Stimulated activated CD4-positive, alpha-beta T cell treated with anti-CD3 and anti-CD28 coated beads, TNF-alpha, amount 100 ng/mL, for 24 hours (primary cell): ENCODE measurements at places on chromosomes 7 and 10.
A peak's percentile ranks its signal among the peaks of the same experiment; 100 is the strongest.

- no peak for DNase-seq
Observed at GRCh38 chr7:147805996-147806576, 784.5 kb upstream of the C7orf33 start.

- no peak for DNase-seq
Observed at GRCh38 chr10:52756295-52756694, 16.3 kb downstream of the MBL2 start.

- DNase-seq: no peak
Observed at GRCh38 chr7:29202651-29203069, 8.1 kb downstream of the CHN2 start.

DNA sequence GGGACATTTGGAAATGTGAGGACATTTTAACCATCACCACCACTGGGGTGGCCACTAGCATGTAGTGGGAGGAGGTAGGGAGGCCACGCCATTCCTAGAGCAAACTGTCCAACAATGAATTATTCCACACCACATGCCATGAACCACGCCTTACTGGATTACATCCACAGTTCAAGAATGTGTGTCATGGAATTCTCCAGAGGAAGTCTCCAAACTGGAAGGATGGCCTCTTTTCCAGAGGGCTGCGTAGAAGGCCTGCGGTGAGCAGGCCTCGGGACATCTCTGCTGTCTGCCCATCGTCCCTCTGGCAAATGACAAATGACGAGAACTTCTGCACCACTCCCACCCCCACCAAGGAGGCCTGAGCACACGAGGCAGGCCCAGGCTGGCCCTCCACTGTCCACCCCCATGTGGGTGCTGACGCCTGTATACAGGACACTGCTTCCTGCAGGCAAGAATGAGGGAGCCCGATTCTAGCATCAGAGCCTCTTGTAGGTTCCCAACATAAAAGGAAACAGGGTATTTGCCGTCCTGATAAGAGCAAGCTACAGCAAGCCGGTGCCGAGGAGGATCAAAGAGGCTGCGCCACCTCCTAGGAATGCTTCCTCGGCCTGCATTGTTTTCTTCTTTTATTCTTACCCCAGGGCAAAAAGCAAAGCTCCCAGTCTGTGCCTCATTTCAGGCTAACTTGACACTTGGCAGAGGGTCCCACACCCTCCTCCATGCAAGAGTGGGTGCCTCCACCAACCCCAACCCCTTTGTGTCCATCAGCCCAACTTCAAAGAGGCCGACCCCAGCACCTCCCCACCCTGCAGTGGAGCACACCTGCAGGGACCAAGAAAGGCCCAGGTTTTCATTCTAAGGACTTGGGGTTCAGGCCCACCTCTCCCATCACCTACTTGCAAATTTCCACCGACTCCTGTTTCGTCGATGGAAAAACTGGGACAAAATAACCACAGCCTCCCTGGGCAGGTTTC, 23.9 kb downstream of the TNS3 start:
- DNase-seq: no peak

DNA sequence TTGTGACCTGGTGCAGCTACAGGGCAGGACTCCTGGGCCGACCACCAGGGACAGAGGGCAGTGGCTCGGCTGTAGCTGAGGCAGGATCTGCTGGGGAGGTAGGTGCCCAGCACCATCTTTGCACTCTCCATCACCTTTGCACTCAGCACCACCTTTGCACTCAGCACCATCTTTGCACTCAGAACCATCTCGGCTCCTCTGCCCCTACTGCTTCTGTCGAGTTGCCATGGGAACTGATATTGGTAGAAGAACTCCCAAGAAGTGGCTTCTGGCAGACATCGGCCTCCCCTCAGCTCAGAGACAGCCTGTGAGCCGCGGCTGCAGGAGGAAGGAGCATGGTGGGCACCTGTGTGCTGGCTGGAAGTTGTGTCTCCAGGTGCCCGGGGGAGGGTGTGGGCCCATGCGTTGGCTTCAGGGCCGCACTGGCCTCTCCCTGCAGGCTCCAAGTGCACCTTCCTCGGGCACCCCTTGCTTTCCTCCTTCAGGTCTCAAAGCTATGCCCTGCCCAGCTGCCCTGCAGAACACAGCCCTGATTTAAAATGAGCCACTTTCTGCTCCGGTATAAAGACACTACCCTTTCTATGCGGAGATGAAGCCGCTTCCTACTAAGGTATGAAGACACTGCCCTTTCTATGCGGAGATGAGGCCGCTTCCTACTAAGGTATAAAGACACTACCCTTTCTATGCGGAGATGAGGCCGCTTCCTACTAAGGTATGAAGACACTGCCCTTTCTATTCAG, 514.5 kb downstream of the PTPRN2 start:
- DNase-seq: no peak

DNA sequence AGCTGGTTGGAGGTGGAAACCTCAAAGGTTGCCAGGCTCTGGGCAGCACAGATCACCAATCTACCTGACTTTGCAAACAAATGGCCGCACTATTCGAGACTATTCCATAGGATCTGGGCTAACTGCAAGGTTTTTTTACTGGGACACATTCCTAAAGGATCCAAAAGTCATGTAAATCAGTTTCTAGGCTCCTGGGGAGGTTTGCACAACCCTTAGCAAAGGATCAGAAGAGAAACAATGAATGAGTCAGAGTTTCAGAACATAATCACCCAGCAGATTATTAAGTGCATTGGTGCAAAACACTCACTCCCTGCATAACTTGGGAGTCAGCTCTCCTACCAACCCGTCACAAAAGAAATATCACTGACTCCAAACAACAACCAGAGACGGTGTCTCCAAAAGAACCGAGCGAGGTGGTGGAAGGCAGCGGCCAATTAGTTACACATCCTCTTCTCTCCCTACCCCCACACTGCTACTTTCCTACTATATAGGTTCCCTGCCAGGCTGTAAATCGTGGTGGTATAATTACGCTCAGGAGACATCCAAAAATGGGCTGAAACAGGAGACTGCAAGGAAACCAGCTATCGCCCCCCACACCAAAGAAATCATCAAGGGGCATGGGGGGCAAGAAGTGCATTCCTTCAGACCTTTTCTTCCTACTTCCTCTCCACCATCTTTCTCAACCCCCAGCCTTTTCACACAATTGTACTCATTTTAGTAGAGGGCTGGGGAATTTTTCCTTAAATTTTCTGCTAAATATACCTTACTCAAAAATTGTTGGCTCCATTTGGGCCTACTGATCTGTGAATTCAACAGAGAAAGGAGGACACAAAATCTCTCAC, 3.2 kb downstream of the UBE2H start:
- DNase-seq: peak; percentile 1

- DNase-seq: no peak
Observed at GRCh38 chr7:104509874-104510273, 181.5 kb downstream of the LHFPL3 start.

- DNase-seq: no peak
Observed at GRCh38 chr10:122140941-122141623, 130.0 kb upstream of the BTBD16 start.

- DNase-seq: no peak
Observed at GRCh38 chr10:60203993-60204618, 185.6 kb downstream of the ANK3 start.

DNA sequence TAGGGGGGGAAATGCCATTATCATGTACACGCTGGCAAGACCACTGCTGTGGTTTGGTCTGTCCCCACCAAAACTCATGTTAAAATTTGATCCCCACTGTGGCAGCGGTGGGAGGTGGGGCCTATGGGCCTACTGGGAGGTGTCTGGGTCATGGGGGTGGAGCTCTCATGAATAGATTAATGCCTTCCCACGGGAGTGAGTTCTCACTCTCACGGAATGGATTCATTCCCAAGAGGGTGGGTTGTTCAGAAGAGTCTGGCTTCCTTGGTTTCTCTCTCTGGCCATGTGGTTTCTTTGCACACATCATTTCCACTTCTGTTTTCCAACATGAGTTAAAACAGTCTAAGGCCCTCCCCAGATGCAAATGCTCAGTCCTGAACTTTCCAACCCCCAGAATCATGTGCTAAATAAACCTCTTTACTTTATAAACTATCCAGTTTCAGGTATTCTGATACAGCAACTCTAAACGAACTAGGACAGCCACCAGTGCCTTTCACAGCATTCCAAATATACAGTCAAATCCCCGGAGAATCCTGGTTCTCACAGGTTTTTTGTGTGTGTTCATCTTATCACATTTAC, 44.3 kb downstream of the SMURF1 start:
- DNase-seq: no peak

DNA sequence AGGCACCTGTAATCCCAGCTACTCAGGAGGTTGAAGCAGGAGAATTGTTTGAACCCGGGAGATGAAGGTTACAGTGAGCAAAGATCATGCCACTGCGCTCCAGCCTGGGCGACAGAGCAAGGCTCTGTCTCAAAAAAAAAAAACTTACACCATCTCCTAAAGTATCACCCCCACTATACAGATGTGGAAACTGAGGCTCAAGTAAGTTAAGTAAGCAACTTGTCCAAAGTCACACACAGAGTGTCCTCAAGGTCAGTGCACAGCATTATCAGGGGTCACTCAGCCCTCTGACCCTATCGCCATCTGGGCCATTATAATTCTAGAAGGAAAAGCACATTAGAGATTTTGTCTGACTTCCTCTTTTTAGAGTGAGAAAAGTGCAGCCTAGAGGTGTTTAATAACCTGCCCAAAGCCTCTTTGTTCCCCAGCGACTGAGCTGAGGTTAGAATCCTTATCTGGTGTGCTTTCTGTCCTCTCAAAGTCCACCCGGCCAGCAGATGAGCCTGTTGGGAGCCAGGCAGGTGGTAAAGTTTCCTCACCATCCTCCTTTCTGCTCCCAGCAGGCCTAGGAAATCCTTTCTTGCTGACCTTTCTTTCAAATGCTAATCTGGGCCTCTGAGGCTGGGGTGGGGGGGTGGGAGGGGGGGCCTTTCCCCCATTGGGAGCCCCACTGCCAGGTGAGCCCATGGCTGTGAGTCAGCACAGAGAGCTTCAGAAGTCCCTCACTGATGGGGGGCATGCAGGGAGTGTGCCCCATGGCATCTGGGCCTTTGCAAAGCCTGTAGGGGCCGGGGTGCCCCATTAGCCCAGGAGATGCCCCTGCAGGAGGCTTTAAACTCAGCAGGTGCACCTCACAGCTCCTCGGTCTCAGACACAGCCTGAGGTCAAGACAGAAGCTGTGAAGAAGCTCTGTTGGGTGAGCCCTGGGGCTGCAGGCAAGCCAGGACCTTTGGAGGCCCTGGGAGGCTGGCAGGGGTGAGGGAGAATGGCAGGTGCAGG, 12.0 kb upstream of the KCNMA1 start:
- DNase-seq: no peak

GRCh38 chr7:155753446-155753965, 58.8 kb downstream of the SHH start:
- no peak for DNase-seq

DNA sequence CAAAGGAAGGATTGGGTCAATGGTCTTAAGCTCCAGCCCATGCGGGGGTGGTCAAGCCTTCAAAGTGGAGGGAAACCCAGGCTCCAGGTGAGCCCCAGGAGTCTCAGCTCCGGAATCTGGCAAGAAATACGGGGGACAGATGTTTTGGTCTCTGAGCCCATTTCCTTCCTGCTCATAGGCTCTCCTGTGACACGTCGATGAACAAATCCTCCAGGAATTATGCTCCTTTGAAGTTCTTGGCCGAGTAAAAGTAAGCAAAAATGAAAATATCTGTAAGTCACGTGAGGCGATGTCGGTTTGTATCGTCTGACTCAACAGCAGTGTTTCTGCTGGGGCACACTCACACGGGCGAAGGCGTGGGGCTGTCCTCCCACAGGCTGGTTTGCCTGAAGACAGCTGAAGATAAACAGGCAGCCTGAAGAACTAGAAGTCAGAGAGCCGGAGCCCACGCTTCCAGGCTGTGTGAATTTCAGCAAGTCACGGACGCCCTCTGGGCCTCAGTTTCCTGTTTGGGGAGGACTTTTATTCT, 52.6 kb upstream of the SMNDC1 start:
- DNase-seq: peak; percentile 73

- no peak for DNase-seq
Observed at GRCh38 chr10:49113741-49114141, 1.6 kb downstream of the VSTM4 start.

DNA sequence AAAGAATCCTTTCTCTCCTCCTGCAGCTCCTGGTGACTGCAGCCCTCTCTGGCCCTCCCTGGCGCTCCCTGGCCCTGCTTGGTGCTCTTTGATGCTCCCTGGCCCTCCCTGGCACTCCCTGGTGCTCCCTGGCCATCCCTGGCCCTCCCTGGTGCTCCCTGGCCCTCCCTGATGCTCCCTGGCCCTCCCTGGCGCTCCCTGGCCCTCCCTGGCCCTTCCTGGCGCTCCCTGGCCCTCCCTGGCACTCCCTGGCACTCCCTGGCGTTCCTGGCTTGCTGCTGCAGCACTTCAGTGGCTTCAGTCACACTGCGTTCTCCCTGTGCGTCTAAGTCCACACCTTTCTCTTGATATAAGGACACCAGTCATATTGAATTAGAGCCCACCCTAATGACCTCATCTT, 15.2 kb upstream of the FGFR2 start:
- DNase-seq: no peak

DNA sequence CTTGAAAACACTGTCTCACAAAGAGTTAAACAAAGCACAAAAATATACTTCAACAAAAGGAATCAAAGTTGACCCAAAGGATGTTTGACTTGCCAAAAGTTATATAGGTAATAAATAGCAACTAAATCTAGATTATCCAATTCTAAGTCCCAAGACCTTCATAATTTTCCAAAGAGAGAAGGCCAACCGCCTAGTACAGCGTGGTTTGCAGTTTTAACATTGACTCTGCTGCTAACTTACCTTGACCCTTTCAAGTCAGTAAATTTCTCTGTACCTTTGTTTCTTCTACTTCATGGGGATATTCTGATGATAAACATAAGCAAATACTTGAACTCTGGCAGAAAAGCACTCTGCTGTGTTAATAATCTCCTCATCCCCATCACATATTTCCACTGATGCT, 1.9 kb upstream of the GPR22 start:
- no peak for DNase-seq

DNA sequence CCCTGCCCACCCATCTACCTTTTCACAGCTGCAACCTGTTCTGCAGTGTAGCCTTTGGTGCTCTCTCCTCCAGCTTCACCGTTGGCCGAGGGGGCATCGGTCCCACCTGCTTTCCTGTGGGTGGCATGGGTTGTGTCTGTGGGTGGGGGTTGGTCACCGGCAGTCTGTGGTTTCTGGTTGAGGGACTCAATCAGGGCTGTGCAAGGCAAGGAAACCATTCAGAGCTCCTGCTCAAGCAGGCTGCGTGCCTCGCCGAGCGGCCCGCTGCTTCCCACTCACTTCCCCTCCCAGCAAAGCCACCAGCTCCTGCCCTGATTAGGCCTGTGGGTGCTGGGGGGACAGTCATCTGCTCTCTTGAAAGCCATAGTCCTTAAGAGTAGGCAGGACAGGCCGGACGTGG, 9.8 kb downstream of the DNAJB12 start:
- no peak for DNase-seq

- peak; percentile 38 for DNase-seq
Observed at GRCh38 chr10:71748671-71749191, 24.6 kb downstream of the VSIR start.

DNA sequence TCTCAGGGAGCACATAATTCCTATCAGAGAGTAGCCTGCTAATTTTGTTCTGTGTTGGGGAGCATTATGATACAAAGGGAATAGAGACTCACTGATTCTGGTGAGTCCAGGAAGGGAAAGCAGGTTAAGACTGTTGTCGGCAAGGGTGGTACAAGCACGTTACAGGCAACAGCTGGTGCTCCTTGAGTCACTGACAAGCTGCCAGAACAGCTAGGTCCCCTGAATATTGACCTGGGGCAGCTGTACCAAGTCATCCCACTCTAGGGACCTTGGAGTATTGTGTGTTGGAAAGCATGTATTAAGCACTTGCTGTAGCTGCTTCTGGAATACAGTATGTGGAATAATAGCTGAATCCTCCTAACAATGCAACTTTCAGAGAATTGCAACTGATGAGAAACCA, 37.0 kb upstream of the GLCCI1 start:
- DNase-seq: no peak

- DNase-seq: no peak
Observed at GRCh38 chr7:87058744-87059524, 520 bp downstream of the ELAPOR2 start.
